ENCODE measurements at places on chromosomes 12 and 14. TPM values are rescaled to one million over a fixed set of nuclear protein-coding genes. Genes with fewer than 3 reads are reported as not detected.

CD163L1 gene
- not detected for total RNA-seq

BORCS5 gene
- total RNA-seq = 9.8 TPM

ATXN7L3B gene
- 30.0 TPM for total RNA-seq

PMCH gene
- not detected for total RNA-seq

TAS2R43 gene
- total RNA-seq = 2.0 TPM

SDR9C7 gene
- total RNA-seq = not detected

SERPINA4 gene
- not detected for total RNA-seq

NANOG gene
- total RNA-seq = under 0.01 TPM

OASL gene
- not detected for total RNA-seq

GLIPR1 gene
- 38.4 TPM for total RNA-seq

FOXM1 gene
- total RNA-seq = 8.9 TPM

PLD4 gene
- 0.65 TPM for total RNA-seq

TXNDC16 gene
- 2.7 TPM for total RNA-seq

KERA gene
- not detected for total RNA-seq

OR4N5 gene
- not detected for total RNA-seq

E2F7 gene
- total RNA-seq = 3.8 TPM

APOF gene
- not detected for total RNA-seq

PITPNM2 gene
- 11.7 TPM for total RNA-seq

RASSF3 gene
- total RNA-seq = 6.4 TPM

TSPAN11 gene
- total RNA-seq = under 0.01 TPM

RPS6KL1 gene
- 2.1 TPM for total RNA-seq

RFX4 gene
- total RNA-seq = not detected

CD27 gene
- not detected for total RNA-seq

ACOT4 gene
- 3.9 TPM for total RNA-seq

AJUBA gene
- total RNA-seq = 70.4 TPM

CLEC4D gene
- not detected for total RNA-seq

DBX2 gene
- total RNA-seq = not detected

SLC10A1 gene
- total RNA-seq = not detected

FITM1 gene
- total RNA-seq = 0.39 TPM

Measured in placental epithelial cell (primary cell).